DMS153 (cell line): ENCODE measurements at places on chromosomes 5 and 9.

DNA sequence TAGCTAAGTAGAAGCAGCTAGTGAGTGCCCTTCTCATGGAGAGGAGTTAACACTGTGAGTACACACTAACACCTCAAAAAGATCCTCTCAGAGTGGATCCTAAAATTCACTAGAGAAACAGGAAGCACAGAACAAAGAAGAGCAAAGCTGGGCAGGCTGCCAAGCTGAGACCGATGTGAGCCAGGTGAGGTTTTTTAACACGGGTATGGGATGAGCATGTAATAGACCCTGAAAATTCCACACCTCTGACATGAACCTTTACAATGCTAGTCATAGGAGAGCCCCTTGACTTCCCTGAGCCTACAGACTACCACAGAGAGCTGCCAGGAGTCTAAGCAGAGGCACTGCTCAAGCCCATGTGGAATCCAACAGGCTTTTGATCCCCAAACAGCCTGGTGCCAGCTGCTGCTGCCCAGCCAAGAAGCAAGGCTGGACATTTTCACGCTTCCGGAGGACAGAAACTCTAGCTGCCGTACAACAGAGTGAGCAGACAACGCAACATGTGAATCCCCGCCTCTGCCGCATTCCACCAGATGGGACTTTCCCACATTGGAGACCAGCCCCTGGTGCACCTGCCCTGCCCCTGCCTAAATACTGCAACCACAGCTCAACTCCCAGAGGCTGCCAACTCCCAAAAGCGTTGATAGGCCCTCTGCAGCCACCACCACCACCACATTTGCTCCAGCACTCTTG lies 280.8 kb downstream of the CDH10 start:
- DNase-seq, result peak; percentile 66

DNA sequence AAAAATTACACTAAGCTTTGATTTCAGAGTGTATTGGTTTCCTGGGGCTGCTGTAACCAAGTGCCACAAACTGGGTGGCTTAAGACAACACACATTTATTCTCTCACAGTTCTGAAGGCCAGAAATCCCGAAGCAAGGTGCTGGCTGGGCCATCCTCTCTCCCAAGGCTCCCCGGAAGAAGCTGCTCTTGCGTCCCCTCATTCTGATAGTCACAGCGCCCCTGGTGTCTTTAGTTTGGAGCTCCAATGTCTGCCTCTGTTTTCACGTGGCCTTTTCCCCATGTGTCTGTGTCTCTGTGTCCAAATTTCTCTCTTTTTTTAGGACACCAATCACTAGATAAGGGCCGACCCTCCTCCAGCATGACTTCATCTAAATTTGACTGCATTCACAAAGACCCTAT lies 56.7 kb downstream of the ROPN1L start:
- no peak for DNase-seq

DNA sequence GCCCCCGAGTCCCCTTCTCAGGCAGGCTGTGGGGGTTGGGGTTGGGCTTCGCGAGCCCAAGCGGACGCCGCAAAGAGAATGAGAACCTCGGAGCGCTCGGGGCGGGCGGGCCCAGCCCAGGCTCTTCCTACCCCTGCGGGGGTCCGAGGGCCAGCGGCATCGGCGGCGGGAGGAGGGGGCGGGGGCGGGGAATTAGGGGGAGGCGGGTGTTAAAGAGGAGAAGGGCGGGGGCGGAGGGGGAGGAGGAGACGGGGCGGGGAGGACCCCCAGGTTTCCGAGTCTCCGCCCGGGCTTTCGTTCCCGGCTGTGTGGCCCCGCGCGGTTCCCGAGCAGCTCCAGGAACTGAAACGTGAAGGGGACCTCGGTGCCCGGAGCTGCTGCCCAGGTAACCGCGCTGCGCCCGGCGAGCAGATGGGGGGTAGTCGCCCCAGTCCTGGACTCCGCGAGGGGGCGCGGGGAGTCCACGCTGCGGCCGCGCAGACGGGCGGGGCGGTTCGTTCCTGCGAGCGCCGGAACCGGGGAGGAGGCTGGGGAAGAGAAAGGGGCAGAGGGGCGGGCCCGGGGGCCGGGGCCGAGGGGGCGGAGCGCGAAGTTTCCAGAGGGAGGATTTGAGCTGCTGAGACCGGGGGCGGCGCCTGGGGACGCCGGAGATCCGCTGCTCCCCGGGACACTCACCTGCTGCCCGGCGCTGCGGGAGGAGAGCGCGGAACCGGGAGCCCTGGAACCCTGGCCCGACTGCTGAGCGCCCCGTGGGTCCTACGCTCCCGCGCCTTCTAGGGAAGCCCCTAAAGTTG lies 38.4 kb upstream of the PLEKHG4B start:
- DNase-seq, result peak; percentile 70

DNA sequence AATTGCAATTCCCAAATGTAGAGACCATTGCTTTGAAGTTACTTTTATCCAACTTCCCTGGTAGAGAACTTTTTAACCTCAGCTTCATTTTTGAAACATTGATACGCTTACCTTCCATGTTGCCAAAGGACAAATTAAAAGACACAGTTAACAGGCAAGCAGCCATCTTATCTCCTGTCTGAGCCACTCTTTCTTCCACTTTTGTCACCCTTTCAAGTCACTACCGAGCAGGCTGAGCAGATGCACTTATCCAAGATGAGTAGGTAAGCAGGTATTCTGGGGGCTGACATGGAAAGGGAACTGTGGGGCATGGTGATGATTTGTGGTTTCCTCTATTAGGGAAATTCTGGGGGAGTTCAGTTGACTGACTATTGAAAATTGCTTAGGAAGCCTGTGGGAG lies 66.7 kb downstream of the DOCK2 start:
- no peak for DNase-seq

- no peak for DNase-seq
Measured at GRCh38 chr9:35355939-35356338, 134.0 kb upstream of the RUSC2 start.

- DNase-seq, result no peak
Measured at GRCh38 chr5:127243011-127243410, 47.6 kb upstream of the MEGF10 start.

DNA sequence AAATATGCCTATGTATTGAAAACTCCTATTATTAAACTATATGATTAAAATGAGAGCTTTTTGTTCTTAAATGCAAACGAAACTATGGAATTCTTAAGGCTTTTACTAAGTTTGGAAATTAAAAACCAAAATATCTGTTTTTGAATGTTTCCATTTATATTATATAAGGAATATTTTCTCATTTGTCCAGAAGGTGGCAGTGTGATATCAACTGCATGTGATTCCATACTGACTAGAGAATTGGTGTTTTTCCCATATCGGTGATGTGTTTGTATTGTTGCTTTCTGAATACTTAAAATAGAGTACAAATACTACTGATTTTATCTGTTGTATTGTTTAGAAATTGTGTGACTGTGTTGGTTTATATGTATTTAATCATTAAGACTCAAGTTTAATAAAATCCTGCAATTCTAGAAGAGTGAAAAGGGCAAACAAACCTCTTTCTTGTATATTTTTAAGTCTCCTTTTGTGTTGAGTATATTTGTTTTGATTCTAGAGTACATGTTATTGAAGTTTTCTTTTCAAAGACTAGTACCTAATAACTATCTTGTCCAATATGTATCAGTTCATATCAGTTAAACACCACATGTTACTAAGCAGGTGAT lies 320.8 kb downstream of the CCDC171 start:
- peak; percentile 36 for DNase-seq

- DNase-seq, result no peak
Measured at GRCh38 chr5:38615981-38616451, 59.6 kb upstream of the LIFR start.

DNA sequence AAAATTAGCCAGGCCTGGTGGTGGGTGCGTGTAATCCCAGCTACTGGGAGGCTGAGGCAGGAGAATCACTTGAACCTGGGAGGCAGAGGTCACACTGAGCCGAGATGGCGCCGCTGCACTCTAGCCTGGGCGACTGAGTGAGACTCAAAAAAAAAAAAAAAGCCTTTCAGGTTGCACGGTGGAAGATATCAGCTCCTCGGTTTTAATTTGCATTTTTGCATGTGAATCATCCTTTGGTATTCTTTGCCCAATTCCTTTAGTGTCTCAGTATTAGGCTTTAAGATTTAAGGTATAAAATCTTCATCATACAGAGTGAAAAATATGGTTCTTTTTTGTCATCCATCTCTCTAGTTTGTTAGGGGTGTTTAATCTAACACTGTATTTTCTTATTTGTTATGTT lies 173.6 kb upstream of the S1PR3 start:
- no peak for DNase-seq

- DNase-seq, result peak; percentile 66
Measured at GRCh38 chr9:92790542-92791527, 26.2 kb upstream of the BICD2 start.

GRCh38 chr5:6784481-6784880 lies 71.2 kb downstream of the TENT4A start:
- no peak for DNase-seq

DNA sequence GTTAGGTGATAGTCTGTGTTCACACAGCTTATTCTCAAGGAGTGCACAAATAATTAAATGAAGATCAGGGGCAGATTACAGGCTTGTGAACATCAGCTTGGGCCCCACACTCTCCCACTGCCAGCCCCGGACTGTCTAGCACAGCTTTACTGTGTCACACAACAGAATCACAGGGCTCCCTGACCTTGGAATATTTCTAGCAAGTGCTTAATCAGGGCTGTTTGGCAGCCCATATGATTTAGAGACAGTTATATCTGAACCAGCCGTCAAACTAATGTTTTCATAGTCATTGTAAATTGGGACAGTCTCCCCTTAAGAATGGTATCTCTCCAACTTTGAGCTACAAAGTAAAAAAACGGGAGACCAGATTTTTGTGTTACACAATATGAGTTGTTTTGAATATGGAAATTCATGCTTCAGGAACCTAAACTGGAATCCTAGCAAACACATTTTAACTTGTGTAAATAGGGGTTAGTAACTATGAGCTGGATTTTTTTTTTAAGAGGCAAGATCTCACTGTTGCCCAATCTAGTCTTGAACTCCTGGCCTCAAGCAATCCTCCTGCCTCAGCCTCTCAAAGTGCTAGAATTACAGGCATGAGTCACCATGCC lies 517.6 kb downstream of the BNC2 start:
- DNase-seq, result no peak

DNA sequence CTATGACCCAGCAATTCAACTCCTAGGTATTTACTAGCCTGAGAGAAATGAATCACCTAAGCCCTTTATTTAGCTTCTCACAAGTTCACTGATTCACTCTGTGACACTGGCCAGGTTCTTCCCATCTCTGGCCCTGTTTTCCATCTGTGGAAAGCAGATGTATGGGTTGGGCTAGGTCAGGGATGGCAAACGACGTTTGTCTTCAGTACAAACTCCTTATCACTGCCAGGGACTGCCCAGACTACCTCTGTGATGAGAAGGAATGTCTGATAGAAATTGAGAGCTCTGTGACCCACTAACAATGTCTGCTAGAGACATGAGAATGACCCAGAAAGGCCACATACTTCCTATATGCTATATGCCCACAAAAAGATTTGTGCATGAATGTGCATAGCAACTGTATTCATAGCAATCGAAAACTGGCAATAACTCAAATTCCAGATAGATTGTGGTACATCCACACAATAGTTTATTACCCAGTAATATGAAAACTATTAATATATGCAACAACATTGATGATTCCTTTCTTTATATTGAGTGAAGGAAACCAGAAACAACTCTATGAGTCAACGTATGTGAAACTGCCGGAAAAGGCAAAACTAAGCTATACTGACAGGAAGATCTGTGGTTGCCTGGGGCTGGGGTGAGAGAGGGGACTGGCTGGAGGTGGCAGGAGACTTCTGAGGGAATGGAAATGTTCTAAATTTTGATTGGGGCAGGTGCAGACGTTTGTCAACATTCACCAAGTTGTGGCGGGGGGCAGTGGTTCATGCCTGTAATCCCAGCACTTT lies 32.0 kb upstream of the ADAM19 start:
- DNase-seq, result no peak

GRCh38 chr5:16675806-16676205 lies 59.0 kb upstream of the RETREG1 start:
- DNase-seq, result no peak

GRCh38 chr5:129554134-129554904 lies 94.2 kb downstream of the ADAMTS19 start:
- DNase-seq, result no peak

- no peak for DNase-seq
Measured at GRCh38 chr9:124511426-124511840, 4.2 kb upstream of the NR5A1 start.

- DNase-seq, result no peak
Measured at GRCh38 chr5:102312586-102313370, 16.7 kb upstream of the SLCO4C1 start.

DNA sequence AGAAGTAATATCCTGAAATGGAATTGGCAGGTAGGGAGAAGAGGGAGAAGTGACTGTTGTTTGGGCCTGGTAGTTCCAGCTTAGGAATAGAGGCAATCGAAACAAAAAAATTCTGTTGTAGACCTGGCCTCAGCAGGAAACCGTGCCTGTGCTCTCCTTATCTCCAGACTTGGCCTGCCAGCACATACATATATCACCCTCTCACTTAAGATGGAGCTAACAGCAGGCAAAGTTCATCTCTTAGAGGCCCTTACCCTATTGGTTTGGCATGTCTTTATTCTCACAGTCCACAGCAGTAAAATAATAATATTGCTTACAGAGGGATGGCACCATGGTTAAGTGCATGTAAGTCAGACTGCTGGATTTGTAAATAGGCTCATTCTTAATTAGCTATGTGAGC lies 19.6 kb upstream of the TNC start:
- DNase-seq, result no peak

GRCh38 chr9:69675563-69675962 lies 3.4 kb upstream of the APBA1 start:
- no peak for DNase-seq

- DNase-seq, result peak; percentile 91
Measured at GRCh38 chr5:14147210-14147609, 4.1 kb downstream of the TRIO start.

DNA sequence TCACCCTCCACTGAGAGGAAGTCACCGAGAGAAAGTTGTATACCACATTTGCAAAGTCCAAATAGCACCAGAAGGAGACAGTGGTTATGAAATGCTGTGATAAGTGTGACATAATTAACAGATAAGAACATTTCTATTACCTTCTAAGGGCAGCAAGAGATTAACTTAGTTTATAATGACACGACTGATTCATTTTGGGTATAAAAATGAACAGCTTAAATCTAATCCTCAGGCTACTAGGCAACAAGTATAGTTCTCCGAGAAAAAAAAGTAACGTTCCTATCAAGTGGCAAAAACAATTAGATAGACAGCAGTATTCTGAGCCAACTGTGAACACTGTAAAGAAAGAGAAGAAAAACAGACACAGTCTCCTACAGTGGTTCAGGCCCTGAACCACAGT lies 431.2 kb upstream of the GRAMD2B start:
- no peak for DNase-seq

DNA sequence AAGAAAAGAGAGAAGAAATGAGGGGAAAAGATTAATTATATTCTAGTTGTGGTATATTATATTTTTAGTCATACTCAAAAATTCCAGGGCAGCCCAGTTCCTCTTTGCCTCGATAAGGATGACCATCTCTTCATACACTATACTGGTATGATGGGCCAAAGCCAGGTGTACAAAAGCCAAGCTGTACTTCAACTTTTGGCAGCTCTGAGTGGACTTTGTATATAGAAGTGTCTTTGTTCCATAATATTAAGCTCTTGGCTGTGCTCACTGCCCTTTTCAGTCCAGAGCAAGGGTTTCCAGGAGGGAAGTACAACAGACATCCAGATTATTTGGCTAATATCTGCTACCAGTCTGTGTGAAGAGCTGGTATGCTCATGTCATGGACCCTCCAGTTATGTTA lies 934.3 kb upstream of the CDH10 start:
- no peak for DNase-seq

GRCh38 chr9:26261503-26262330 lies 583.5 kb upstream of the TUSC1 start:
- DNase-seq, result no peak
